ENCODE measurements at places on chromosomes 5 and 9. TPM values are rescaled to one million over a fixed set of nuclear protein-coding genes. Genes with fewer than 3 reads are reported as not detected.

DIRAS2 gene
- total RNA-seq, result not detected

TMEFF1 gene
- total RNA-seq, result 0.14 TPM

COL15A1 gene
- not detected for total RNA-seq

CEP72 gene
- total RNA-seq, result 23.8 TPM

MAMDC2 gene
- not detected for total RNA-seq

HK3 gene
- not detected for total RNA-seq

DNA sequence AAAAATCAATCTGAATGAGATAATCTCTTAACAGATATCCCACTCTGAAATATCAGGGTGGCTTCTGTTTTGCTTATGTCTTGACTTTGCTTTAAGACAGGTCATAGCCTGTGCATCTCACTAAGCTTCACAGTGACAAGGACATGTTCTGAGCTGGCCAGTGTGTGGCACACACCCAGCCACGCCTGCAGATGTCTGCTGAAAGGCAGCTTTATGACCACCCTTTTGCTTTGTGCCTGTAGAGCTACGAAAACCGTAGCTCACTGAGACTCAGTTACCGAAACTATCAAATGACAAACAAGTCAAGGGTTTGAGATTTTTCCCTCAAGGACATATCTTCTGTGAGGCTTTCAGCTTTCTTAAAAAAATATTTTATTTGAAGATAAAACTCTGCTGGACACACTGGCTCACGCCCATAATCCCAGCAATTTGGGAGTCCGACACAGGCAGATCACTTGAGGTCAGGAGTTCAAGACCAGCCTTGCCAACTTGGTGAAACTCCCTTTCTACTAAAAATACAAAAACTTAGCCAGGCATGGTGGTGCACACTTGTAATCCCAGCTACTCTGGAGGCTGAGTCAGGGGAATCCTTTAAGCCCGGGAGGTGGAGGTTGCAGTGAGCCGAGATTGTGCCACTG is 233.2 kb downstream of the SPATA31A1 start:
- H3K4me1 ChIP-seq, result no peaks in the 10 kb centered on the region
- no peak overlapping the region for H3K4me3 ChIP-seq
- no peak overlapping the region for H3K27ac ChIP-seq
- DNase-seq, result no peak
- H3K27me3 ChIP-seq, result no peaks in the 10 kb centered on the region

DNA sequence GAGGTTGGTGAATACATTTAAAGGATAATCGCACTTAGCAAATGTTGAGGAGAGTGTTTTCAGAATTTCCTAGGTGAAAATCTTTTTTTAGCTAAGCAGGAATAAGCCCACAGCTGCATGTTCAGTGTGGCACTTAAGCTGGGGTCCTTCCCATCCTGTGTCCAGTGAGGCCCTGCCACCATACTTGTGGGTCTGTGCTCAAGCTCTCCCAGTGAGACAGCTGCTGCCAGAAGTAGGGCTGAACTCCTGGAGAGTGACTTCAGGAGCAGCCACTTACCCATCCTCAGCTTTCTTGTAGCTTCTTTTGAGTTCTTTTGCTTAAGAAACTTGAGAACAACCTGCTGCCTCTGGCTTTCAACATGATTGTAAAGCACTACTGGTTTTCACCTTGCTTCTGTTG is 110.0 kb upstream of the DHFR start:
- H3K4me3 ChIP-seq, result no peak overlapping the region
- H3K27ac ChIP-seq, result no peak overlapping the region

DNA sequence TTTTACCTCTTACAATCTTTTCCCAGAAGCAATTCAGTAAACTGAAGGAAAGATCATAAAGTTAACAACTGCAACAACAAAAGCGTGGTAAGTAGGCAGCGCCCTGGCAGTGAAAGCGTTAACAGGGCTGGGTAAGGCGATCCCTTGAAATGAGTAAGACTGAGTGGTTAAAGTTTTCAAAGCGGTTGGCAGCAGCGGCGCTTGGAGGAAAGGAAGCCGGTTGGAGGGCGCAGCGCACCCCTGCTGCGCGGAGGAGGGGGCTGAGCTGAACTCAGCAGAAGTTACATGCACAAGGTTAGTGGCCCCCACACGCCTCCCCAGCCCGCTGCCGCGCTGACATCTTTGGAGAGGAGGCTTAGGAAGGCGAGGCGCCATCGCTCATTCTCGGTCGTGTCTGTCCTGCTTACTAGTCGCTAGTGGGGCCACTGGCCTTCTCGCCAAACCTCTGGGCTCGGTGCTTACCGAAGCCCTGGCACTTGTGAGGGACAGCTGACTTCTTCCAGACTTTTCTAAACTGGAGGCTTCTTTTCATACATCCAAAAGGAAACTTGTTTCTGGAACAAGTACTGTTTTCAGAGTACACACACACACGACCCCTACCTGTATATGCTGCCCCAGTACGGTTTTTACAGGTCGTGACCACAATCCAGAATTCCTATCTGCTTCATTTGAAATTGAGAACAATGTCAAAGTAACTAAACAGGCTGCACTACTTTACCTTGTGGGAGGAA is at the start of gene SH3RF2:
Gene SH3RF2 (plus strand): TSS at position 178 of the 731 bp plus-strand sequence. CDS start 1,351 bp downstream, outside the sequence.
- no peak within 1 kb of the TSS for H3K27ac ChIP-seq
- H3K36me3 ChIP-seq, result no peaks in the 10 kb centered on the region
- H3K4me1 ChIP-seq, result peaks cover 12% of the 10 kb centered on the region
- peak; percentile 25 for DNase-seq

DNA sequence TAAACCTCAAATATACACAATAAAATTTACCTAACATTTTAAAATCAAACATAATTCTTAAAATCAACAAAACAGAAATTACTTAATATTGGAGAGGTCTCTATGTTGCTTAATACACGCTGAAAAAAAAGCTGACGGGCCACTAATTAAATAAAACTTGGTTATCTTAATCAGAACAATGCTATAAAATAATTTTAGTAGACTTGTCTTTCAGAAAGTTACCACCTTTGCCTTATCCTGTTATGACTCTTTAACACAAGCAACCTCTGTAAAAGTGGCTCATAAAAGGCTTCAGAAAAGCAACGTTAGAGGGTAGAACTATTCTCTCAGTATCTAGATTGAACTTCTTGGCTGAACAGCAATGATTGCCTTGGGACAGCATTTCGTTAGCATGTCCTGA is 251.0 kb upstream of the RIOK2 start:
- no peak overlapping the region for H3K27ac ChIP-seq
- DNase-seq, result no peak
- no peak overlapping the region for H3K4me3 ChIP-seq
- no peaks in the 10 kb centered on the region for H3K27me3 ChIP-seq
- no peaks in the 10 kb centered on the region for H3K4me1 ChIP-seq

- peak overlapping the region; percentile 98 for H3K4me3 ChIP-seq
- peaks cover 45% of the 10 kb centered on the region for H3K36me3 ChIP-seq
- peaks cover 4% of the 10 kb centered on the region for H3K27me3 ChIP-seq
- H3K4me1 ChIP-seq, result peaks cover 19% of the 10 kb centered on the region
- peak overlapping the region; percentile 100 for H3K27ac ChIP-seq
- no peak for DNase-seq
Measured at GRCh38 chr5:137751869-137752491, 2.2 kb downstream of the HNRNPA0 start.

- H3K27me3 ChIP-seq, result no peaks in the 10 kb centered on the region
- no peak for DNase-seq
- H3K4me1 ChIP-seq, result peaks cover 35% of the 10 kb centered on the region
- H3K4me3 ChIP-seq, result no peak overlapping the region
Measured at GRCh38 chr5:154309371-154309745, 118.8 kb downstream of the GALNT10 start.

- H3K4me3 ChIP-seq, result no peak overlapping the region
- H3K27ac ChIP-seq, result no peak overlapping the region
- no peaks in the 10 kb centered on the region for H3K36me3 ChIP-seq
- H3K4me1 ChIP-seq, result no peaks in the 10 kb centered on the region
- peaks cover 11% of the 10 kb centered on the region for H3K27me3 ChIP-seq
- no peak for DNase-seq
Measured at GRCh38 chr9:115412656-115413055, 294.7 kb upstream of the TNC start.

DNA sequence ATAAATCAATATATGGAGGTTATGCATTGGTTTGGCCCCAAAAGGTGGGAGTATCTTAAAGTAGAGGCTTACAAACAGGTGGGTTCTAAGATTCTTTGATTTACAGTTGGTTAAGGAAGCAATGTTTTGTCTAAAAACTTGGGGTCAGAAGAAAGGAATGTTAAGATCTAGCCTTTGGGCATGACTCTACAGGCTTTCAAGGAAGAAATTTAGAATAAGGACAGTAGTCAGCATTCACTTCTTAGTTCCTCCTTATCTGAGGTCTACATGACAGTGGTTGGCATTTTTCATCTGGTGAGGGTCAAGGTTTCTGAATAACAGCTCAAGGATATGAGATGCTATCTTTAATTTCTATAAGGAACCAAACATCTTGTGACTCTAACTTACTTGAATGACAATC is 122.8 kb downstream of the CAMK4 start:
- H3K4me1 ChIP-seq, result peaks cover 25% of the 10 kb centered on the region
- no peaks in the 10 kb centered on the region for H3K27me3 ChIP-seq
- no peak for DNase-seq
- peaks cover 45% of the 10 kb centered on the region for H3K36me3 ChIP-seq
- H3K27ac ChIP-seq, result no peak overlapping the region
- H3K4me3 ChIP-seq, result no peak overlapping the region

GRCh38 chr9:68643901-68644809 is 60.9 kb upstream of the PIP5K1B start:
- H3K4me1 ChIP-seq, result peaks cover 3% of the 10 kb centered on the region
- H3K36me3 ChIP-seq, result no peaks in the 10 kb centered on the region
- peaks cover 16% of the 10 kb centered on the region for H3K27me3 ChIP-seq
- peak overlapping the region; percentile 35 for H3K27ac ChIP-seq

- H3K27me3 ChIP-seq, result no peaks in the 10 kb centered on the region
- H3K4me3 ChIP-seq, result no peak overlapping the region
- H3K27ac ChIP-seq, result no peak overlapping the region
- no peaks in the 10 kb centered on the region for H3K4me1 ChIP-seq
- no peak for DNase-seq
Measured at GRCh38 chr5:84130006-84130580, 254.6 kb downstream of the EDIL3 start.

DNA sequence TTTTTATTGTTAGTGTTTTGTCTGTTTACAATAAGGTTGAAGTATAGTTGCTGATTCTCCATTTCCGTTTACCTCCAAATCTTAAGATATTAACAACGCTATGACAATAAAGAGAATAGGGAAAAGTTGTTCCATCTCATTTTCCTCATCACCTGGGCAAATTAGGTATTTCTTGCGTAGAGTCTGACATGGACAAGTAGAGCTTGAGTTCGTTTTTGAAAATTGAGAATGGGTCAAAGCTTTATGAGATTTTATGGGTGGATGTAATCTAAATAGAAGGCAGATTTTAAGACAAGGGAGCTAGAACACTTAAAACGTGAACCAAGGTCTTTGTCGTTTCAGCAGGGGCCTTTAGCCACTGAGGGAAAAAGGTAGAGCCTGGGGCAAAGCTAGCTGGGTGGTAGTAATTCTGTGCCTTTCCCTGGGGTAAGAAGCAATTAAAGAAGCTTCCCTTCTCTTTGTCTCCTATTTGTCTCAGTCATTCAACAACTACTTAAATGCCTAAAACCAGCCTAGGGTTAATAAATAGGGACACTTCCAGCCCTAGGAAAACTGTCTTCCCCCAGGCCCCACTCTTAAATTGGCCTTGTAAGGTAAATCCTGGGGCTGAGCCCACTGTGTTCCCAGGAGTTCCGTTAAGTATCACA is 551 bp upstream of the CAAP1 start:
- no peaks in the 10 kb centered on the region for H3K27me3 ChIP-seq
- peak overlapping the region; percentile 99 for H3K27ac ChIP-seq
- no peak for DNase-seq
- H3K4me3 ChIP-seq, result peak overlapping the region; percentile 98

GRCh38 chr5:157533011-157533481 is 42.5 kb downstream of the ADAM19 start:
- H3K36me3 ChIP-seq, result no peaks in the 10 kb centered on the region
- H3K4me1 ChIP-seq, result peaks cover 2% of the 10 kb centered on the region
- no peak for DNase-seq
- peaks cover 12% of the 10 kb centered on the region for H3K27me3 ChIP-seq
- no peak overlapping the region for H3K4me3 ChIP-seq

GRCh38 chr5:168788107-168788506 is 208.9 kb upstream of the PANK3 start:
- peaks cover 5% of the 10 kb centered on the region for H3K27me3 ChIP-seq
- no peak overlapping the region for H3K4me3 ChIP-seq
- no peaks in the 10 kb centered on the region for H3K36me3 ChIP-seq
- DNase-seq, result no peak
- H3K4me1 ChIP-seq, result peaks cover 2% of the 10 kb centered on the region
- no peak overlapping the region for H3K27ac ChIP-seq

- no peaks in the 10 kb centered on the region for H3K36me3 ChIP-seq
- H3K27ac ChIP-seq, result no peak overlapping the region
- H3K27me3 ChIP-seq, result peaks cover 23% of the 10 kb centered on the region
Measured at GRCh38 chr9:132514011-132514744, 68.2 kb upstream of the BARHL1 start.

DNA sequence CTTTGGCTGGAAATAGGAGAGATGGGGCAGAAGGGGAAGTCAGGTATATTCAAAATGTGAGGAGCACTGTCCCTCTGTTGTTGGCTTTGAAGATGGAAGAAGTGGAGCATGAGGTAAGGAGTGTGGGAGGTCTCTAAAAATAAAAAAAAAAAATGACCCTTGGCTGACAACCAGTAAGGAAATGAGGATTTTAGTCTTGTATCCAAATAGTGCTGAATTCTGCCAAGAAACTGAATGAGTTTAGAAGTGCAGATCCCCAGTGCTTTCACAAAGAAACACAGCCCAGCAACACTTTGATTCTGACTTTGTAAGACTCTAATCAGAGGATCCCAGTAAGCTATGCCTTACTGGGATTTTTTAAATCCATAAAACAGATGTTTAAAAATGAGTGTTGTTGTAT is 367.9 kb downstream of the CYLC2 start:
- H3K27me3 ChIP-seq, result no peaks in the 10 kb centered on the region
- H3K4me1 ChIP-seq, result no peaks in the 10 kb centered on the region
- no peak overlapping the region for H3K4me3 ChIP-seq

GRCh38 chr9:3916984-3917383 is 382.9 kb downstream of the GLIS3 start:
- peaks cover 8% of the 10 kb centered on the region for H3K27me3 ChIP-seq
- no peak overlapping the region for H3K27ac ChIP-seq
- DNase-seq, result no peak
- H3K4me3 ChIP-seq, result no peak overlapping the region
- peaks cover 2% of the 10 kb centered on the region for H3K36me3 ChIP-seq

DNA sequence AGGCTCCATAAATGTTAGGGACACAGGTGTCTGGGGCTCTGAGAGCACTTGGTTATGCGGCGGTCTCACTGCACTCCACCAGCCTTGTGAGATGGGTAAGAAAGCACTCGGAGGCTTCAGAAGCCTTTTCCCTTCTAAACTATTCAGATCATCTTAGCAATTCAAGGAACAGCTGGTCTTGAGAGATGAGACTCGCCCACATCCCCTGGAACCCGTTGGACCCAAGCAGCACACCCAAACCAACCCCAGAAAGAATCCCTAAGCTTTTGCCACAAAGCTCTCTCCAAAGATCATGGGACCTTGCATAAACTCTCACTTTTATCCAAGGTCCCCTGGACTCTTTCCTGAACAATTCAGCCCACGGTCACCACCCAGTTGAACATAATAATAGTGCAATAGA is 90.2 kb downstream of the RAPGEF1 start:
- H3K27ac ChIP-seq, result no peak overlapping the region
- H3K36me3 ChIP-seq, result peaks cover 24% of the 10 kb centered on the region
- H3K4me1 ChIP-seq, result peaks cover 25% of the 10 kb centered on the region

- peaks cover 39% of the 10 kb centered on the region for H3K36me3 ChIP-seq
- no peaks in the 10 kb centered on the region for H3K27me3 ChIP-seq
- peak overlapping the region; percentile 93 for H3K27ac ChIP-seq
- peak overlapping the region; percentile 14 for H3K4me3 ChIP-seq
- DNase-seq, result peak; percentile 40
Measured at GRCh38 chr5:157100140-157100679, 8.6 kb downstream of the HAVCR2 start.
